ENCODE measurements at places on chromosomes 2 and 18. TPM values are rescaled to one million over a fixed set of nuclear protein-coding genes. Genes with fewer than 3 reads are reported as not detected.

SERPINB12 gene
- not detected for total RNA-seq

VIL1 gene
- total RNA-seq: not detected

MYOM1 gene
- total RNA-seq: 0.15 TPM

ACMSD gene
- total RNA-seq: not detected

MYCN gene
- not detected for total RNA-seq

TLK1 gene
- 33.7 TPM for total RNA-seq

MYO5B gene
- total RNA-seq: not detected

CD28 gene
- under 0.01 TPM for total RNA-seq

GATA6 gene
- 5.7 TPM for total RNA-seq

IL36G gene
- total RNA-seq: not detected

SCN3A gene
- 1.3 TPM for total RNA-seq

COL4A3 gene
- 0.17 TPM for total RNA-seq

FIGN gene
- total RNA-seq: 1.2 TPM

AKAIN1 gene
- total RNA-seq: not detected

SP110 gene
- 9.8 TPM for total RNA-seq
